ENCODE measurements at places on chromosomes 4 and X.

GRCh38 chr4:56641494-56642051 is 39.5 kb downstream of the HOPX start:
- no peak for DNase-seq

GRCh38 chr4:148205476-148205875 is 236.7 kb downstream of the NR3C2 start:
- no peak for DNase-seq

DNA sequence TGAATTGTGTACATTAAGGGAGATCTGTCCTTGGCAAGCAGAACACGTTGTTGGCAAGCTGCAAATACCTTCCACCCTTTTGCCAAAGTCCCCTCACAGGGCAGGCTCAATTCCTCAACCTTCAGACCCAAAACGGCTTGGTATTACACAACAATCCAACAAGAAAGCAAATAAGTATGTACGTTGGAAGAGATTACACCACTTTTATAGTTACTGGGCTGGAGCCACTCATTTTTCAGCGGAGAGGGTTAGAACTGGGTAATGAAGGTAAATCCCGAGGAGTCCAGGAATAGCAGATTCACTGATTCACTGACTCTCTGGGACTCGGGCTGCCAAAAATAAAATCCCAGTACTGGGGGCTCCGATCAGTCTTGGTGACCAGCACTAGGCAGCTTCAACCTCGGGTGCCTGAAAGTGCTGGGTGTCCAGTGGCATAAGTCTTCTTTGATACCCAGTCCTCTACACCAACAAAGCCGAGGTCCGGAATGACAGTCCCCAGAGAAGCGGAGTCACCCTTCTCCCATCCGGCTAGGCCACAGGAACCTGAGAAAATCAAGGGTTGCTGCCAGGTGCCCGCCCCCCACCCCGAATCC is 587 bp downstream of the TIMM8A start:
- no peak for DNase-seq

DNA sequence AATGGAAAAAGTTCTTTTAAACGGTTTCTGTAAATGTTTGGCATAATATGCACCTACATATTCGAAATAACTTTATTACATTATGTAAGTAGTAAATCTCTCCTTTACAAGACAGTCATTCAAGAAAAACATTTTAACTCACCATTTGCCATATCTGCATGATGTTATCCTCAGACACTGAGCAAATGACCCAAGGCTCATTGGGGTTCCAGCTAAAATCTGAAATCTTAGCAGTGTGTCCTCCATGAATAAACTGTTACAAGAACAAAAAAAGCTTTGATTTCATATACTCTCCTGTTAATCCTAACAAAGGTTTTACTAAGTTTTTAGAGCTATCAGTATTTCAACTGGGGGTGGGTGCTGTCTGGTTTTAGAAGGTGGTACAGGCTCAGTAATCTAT is 24.5 kb downstream of the RBBP7 start:
- no peak for DNase-seq

DNA sequence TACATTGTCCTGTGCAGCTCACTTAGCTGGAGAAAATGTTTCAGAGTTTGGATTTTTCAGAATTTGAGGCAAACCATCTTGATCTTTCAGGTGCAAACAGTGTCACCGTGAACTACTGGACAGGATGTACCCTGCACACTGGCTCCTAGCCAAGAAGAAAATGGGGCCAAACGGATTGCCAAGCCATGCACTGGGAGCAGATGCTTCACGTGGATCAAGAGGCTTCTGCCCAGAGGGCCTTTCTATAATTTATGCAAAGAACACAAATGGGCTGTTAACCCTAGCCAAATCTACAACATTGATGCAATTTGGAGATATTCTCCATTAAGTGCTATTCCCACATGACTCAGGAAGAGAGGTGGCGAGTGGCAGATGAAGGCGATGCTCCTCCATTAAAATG is 46.9 kb upstream of the ATP8A1 start:
- no peak for DNase-seq

GRCh38 chr4:70511365-70511764 is 7.0 kb upstream of the AMTN start:
- no peak for DNase-seq

- DNase-seq: no peak
Observed at GRCh38 chr4:88196523-88197185, 38.2 kb upstream of the ABCG2 start.

DNA sequence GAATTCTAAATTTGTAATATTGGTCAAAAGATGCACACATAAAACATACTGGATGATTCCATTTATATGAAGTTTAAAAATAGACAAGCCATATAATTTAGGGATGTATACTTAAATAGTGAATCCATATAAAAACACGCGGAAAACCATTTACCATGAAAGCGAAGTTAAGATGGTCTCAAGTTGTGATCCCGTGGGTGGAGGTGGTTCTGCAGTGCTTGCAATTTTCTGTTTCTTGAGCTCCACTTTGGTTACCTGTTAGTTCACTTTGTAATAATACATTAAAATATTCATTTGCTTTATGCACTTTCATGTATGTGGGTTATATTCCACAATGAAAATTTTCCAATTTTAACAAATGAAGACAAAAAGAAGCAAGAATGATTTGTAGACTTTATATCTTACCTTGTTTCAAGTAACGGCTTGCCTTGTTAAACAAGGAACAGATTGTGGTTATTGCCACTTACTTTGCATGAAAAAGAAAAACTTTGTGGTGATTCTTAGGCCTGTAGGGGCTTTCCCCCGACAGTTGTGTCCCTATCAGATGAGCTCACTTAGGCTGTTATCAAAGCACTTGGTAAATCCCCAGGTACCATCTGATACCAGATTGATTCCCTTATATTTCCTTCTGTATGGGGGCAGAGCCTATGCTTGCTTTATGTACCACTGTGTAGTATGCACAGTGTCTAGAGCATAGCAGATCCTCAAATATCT is 12.2 kb downstream of the UCP1 start:
- DNase-seq: peak; percentile 35

- no peak for DNase-seq
Observed at GRCh38 chrX:103338663-103339062, 8.6 kb downstream of the TCEAL7 start.

DNA sequence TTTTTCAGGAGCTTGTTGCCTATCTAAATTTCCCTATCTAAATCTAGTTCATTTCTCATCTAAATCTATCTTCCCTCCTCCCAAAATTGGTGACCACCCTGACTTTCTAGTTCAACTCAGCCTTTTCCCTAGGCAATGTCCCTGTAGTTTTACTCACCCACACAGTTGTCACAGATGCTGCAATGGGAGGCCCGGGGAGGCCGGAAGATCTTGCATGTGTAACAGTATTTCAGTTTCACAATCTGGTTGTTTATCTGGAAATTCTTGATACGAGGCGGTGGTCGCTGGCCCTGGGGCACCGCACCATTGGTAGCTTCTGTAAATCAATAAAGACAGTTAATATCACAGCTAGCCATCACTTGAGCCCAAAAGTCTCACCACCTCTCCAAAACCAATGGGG is 20.2 kb downstream of the ZDHHC9 start:
- DNase-seq: no peak

- DNase-seq: no peak
Observed at GRCh38 chrX:150036181-150036580, 97.9 kb upstream of the EOLA2 start.

GRCh38 chrX:103440621-103441020 is 64.3 kb downstream of the BEX3 start:
- no peak for DNase-seq

Data from CD4-positive, alpha-beta T cell treated with Interferon alpha-2 for 1 hour (primary cell).